ENCODE measurements at places on chromosomes 4 and X. TPM values are rescaled to one million over a fixed set of nuclear protein-coding genes. Genes with fewer than 3 reads are reported as not detected.
A peak's percentile ranks its signal among the peaks of the same experiment; 100 is the strongest.

- no peak for DNase-seq
- H3K4me1 ChIP-seq, result no peaks in the 10 kb centered on the region
- H3K27me3 ChIP-seq, result no peaks in the 10 kb centered on the region
These were observed 19.7 kb downstream of the SHROOM2 start for GRCh38 chrX:9805956-9806355.

DNA sequence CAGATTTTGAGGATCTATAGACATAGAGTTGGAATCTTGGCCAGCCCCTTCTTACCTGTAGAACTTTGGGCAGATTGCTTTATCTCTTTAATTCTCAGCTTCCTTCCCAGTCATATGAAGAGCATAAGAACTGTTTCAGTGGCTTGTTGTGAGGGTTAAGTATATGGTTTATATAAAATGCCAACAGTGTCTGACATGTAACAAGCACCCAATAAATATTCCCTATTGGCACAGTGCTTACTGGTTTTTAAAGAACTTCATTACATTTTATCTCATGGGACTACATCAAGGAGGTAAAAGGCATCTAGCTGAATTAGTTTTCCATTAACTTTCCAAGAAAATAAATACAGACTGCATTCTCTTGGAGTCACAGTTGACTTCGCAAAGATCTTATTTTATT, 106.7 kb upstream of the LIMCH1 start:
- H3K27ac ChIP-seq, result no peak overlapping the region
- no peak overlapping the region for H3K4me3 ChIP-seq
- no peak for DNase-seq
- H3K27me3 ChIP-seq, result no peaks in the 10 kb centered on the region
- H3K36me3 ChIP-seq, result no peaks in the 10 kb centered on the region

GRCh38 chr4:111027526-111027925, 404.6 kb upstream of the PITX2 start:
- no peaks in the 10 kb centered on the region for H3K36me3 ChIP-seq
- H3K27ac ChIP-seq, result no peak overlapping the region
- no peak overlapping the region for H3K4me3 ChIP-seq
- H3K4me1 ChIP-seq, result no peaks in the 10 kb centered on the region

PRRG3 gene
- 1.0 TPM for total RNA-seq

DNA sequence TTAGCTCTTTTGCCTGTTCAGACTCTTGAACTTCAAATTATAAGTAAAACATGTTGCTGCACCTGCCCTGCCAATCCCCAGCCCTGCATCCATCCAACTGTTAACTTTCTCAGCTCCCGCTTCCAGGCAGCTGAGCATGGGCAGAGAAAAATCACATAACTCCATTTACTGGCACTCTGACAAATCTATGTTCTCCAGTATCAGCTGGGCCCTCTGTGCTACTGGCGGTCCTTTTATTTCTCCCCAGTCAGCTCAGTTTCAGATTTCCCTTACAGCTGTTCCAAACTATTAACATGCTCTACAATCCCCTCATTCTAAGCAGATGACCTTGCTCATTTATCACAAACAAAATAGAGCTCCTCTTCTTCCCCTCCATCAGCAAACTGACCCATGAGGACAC, 240.4 kb upstream of the TET2 start:
- H3K4me1 ChIP-seq, result no peaks in the 10 kb centered on the region
- H3K27me3 ChIP-seq, result no peaks in the 10 kb centered on the region
- H3K27ac ChIP-seq, result no peak overlapping the region
- no peak for DNase-seq
- no peak overlapping the region for H3K4me3 ChIP-seq

- no peak overlapping the region for H3K27ac ChIP-seq
- no peaks in the 10 kb centered on the region for H3K27me3 ChIP-seq
- H3K4me1 ChIP-seq, result no peaks in the 10 kb centered on the region
- no peak for DNase-seq
- H3K4me3 ChIP-seq, result no peak overlapping the region
These were observed 14.0 kb upstream of the ARHGAP10 start for GRCh38 chr4:147717878-147718277.

EGF gene
- 51.1 TPM for total RNA-seq

- no peak for DNase-seq
- no peak overlapping the region for H3K27ac ChIP-seq
- H3K27me3 ChIP-seq, result no peaks in the 10 kb centered on the region
- no peaks in the 10 kb centered on the region for H3K36me3 ChIP-seq
- H3K4me3 ChIP-seq, result no peak overlapping the region
- H3K4me1 ChIP-seq, result no peaks in the 10 kb centered on the region
These were observed 303.3 kb downstream of the FRMPD4 start for GRCh38 chrX:12441381-12442128.

KLHL4 gene
- not detected for total RNA-seq

DNA sequence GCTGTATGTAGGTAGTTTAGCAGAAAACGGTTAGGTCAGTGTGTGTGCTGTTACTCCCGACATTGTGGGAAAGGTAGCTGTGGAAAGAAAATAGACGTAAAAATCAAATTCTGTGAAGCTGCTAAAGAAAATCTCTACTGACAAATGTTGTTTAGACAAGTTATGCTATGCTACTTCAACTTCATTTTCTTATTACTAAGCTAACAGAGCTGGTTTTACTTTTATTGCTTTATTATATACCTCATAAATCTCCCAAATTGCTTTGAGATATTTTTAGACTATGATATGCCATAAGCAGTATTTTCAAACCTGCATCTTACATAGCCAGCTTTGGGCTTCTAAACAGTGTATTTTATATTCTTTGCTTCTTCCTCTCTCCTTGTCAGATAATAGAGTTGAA, 108.2 kb upstream of the PACRGL start:
- DNase-seq, result no peak
- H3K27me3 ChIP-seq, result no peaks in the 10 kb centered on the region
- no peak overlapping the region for H3K4me3 ChIP-seq
- H3K36me3 ChIP-seq, result no peaks in the 10 kb centered on the region

- no peaks in the 10 kb centered on the region for H3K36me3 ChIP-seq
- H3K4me3 ChIP-seq, result no peak overlapping the region
These were observed 105.9 kb downstream of the THOC2 start for GRCh38 chrX:123626962-123627361.

DNA sequence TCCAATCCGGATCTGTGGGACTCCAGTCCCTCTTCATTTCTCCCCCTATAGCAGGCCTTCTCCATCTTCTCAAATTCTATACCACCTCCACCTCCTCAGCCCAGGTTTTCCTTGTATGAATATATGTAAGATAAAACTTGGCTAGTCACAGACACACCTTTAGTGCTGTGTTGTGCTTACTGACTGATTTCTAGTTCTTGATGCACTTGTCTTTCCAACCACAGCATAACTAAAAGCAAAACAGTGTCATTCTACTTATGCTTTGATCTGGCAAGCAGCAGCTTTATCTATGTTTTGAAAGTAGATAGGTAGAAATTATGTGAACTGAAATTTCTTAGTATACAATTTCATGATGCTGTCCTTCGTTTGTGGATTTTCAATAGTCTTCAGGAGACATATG, 47.5 kb downstream of the CCNI start:
- no peaks in the 10 kb centered on the region for H3K27me3 ChIP-seq
- H3K4me3 ChIP-seq, result no peak overlapping the region
- H3K36me3 ChIP-seq, result no peaks in the 10 kb centered on the region
- H3K27ac ChIP-seq, result no peak overlapping the region
- DNase-seq, result no peak

GRCh38 chr4:55784747-55785146, 34.8 kb upstream of the EXOC1L start:
- no peak for DNase-seq
- no peaks in the 10 kb centered on the region for H3K36me3 ChIP-seq
- no peak overlapping the region for H3K27ac ChIP-seq
- H3K4me1 ChIP-seq, result no peaks in the 10 kb centered on the region
- no peak overlapping the region for H3K4me3 ChIP-seq

DNA sequence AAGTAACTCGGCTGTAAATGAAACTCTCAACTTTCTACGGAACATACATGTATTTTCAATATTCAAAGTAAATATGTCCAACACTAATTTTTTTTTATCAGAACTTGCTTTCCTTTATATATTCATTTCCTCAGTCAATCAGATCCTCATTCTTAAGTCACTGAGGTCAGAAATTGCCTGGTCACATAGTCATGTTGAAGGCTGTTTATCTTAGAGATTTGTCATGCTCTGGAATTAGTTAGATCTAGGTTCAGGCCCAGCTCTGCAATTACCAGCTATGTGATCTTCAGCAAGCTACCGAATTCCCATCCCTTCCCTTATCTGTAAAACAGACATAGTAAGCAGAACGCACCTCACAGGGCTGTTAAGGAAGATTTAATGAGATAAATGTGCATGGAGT, 228.8 kb downstream of the SPCS3 start:
- H3K4me1 ChIP-seq, result no peaks in the 10 kb centered on the region
- no peak overlapping the region for H3K27ac ChIP-seq
- H3K4me3 ChIP-seq, result no peak overlapping the region

IBSP gene
- total RNA-seq, result not detected

DNA sequence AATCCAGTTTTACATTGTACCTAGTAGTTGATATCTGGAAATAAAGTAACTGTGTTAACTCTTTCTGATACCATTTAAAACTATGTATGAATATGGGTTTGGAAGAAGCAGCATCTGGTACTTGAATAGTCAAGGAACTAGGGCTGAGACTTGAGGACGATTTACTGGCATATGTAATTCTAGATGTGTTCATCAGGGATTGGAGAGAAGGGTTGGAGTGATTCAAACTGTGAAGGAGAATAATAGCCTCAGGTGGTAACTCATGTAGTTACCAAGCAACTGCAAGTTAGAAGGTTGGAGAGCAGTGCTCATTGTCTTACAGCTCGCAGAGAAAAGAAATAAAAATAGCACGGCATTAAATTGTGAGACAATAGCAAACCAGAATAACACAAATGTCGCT, 29.5 kb upstream of the TXLNG start:
- no peak overlapping the region for H3K4me3 ChIP-seq
- no peak for DNase-seq
- no peaks in the 10 kb centered on the region for H3K4me1 ChIP-seq
- no peak overlapping the region for H3K27ac ChIP-seq
- H3K27me3 ChIP-seq, result no peaks in the 10 kb centered on the region

DNA sequence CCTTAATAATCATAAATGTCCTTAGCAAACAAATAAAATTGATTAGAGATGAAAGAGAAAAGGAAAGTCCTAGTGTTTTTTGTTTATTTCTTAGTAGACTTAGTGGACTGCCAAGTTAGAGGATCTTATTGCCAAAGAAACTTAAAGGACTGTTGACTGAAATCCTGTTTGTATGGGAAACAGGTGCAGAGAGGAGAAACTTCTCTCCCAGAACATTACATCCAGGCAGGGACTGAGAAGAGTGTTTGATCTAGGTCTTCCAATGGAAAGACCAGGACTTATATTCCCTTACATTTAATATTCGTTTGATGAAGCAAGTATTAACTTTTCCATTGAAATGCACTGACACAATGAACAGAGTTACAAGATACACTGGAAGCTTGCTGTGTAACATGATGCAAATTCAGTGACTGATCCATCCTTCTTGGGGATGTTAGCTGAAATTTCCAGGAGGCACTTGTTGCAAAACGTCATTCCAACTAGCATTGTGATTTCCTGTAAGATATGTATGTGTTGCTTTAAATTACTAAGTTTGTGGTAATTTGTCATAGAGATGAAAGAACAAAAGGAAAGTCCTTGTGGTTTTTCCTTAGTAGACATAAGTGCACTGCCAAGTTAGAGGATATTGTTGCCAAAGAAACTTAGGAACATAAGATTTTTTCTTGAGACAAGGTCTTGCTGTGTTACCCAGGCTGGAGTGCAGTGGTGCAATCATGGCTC, 505.6 kb downstream of the STIM2 start:
- no peak overlapping the region for H3K27ac ChIP-seq
- no peak for DNase-seq
- H3K4me1 ChIP-seq, result no peaks in the 10 kb centered on the region
- no peaks in the 10 kb centered on the region for H3K27me3 ChIP-seq
- no peaks in the 10 kb centered on the region for H3K36me3 ChIP-seq

DGKK gene
- not detected for total RNA-seq

- H3K27me3 ChIP-seq, result no peaks in the 10 kb centered on the region
- no peaks in the 10 kb centered on the region for H3K4me1 ChIP-seq
- no peaks in the 10 kb centered on the region for H3K36me3 ChIP-seq
- no peak overlapping the region for H3K27ac ChIP-seq
These were observed 87.2 kb upstream of the PDE5A start for GRCh38 chr4:119715490-119716445.

DNA sequence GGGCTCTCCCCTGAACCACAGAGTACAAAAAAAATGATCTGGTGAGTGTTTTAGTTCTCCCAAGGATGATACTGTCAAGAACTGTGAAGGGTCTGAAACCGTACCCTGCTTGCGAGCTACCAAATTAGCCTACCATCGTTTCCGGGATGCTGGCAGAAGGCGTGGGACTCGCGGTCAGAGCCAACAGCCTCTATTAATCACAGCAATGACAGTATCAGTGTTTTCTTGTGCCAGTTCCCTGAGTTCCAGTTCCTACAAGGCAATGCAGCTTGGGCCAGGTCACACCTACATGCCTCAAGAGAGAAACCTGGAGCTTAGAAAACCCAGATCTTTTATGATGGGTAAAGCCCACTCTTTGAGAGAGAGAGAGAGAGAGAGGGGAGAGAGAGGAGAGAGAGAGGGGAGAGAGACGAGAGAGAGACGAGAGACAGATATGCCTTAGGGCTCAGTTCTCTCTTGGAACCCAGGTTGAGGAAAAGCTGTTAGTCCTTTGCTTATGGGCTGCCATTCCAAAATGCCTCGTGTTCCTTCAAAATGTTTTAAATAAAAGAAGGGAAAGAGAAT, 327.8 kb downstream of the ARHGAP10 start:
- no peak overlapping the region for H3K4me3 ChIP-seq
- H3K36me3 ChIP-seq, result no peaks in the 10 kb centered on the region
- no peaks in the 10 kb centered on the region for H3K27me3 ChIP-seq
- H3K4me1 ChIP-seq, result peaks cover 12% of the 10 kb centered on the region
- H3K27ac ChIP-seq, result peak overlapping the region; percentile 63

DNA sequence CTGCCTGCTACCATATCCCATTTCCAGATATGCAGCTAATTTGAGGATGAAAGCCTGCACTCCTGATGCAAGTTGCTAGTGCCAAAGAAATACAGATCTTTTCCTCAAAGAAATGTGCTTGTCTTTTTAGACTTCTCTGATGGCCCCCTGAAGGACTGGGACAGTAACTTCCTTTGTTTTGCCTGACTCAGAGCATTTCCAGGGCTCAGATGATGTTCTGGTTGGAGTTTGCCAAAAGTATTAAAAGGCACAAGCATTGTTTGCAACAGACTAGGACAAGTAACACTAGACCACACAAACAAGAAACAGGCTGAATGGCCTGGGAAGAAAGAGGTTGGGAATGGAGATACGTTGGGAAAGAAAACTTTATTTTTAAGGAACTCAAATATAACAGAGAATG, 175.2 kb downstream of the IL13RA2 start:
- H3K4me3 ChIP-seq, result no peak overlapping the region
- H3K4me1 ChIP-seq, result no peaks in the 10 kb centered on the region
- H3K27ac ChIP-seq, result no peak overlapping the region
- no peaks in the 10 kb centered on the region for H3K27me3 ChIP-seq
